ENCODE measurements at places on chromosomes 2 and 18.

- no peak for DNase-seq
These were observed 6.9 kb downstream of the DCTN1 start for GRCh38 chr2:74373221-74373676.

GRCh38 chr2:133655610-133656009 is 87.3 kb upstream of the NCKAP5 start:
- no peak for DNase-seq

GRCh38 chr2:142849820-142850219 is 27.6 kb upstream of the KYNU start:
- DNase-seq, result no peak

DNA sequence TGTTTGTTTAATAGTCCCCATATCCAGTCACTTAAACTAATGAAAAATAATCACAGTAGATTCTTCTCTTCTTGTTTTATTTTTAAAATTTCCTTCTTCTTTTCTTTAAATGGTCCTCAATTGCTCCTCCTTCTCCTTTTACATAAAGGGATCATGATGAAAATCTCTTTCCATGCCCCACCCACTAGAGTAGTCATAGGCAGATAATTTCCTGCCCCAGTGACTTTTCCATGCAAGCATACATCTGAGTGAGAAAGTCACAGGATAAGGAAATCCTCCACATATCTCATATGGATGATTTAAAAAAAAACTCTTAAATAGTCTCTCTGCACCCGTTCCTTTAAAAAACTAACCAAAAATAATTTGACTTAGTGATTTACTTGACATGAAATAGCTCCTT is 552.3 kb upstream of the SETBP1 start:
- DNase-seq, result no peak

- no peak for DNase-seq
These were observed 552.0 kb downstream of the IRS1 start for GRCh38 chr2:226247289-226248275.

DNA sequence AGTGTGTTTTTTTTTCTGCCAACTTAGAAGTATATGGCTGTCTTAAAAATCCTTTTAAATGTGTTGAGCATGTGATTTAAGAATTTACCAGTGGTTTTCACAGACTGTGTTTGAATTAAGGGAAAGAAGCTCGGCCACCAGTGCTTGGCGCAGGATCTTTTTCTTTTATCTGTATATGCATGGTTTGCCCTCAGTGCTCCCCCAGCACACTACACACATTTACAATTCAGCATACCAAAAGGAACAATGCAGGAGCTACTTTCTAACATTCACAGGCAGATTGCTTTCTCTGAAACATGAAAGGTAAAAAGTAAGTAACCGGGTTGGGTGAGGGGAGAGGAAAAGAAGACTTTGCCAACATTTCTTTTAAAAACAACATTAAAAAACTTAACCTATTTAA is 3.9 kb downstream of the SALL3 start:
- no peak for DNase-seq

- no peak for DNase-seq
These were observed at the start of gene SCN9A for GRCh38 chr2:166375736-166376487. SCN9A (minus strand) TSS chr2:166375944; CDS start chr2:166311756, 64,188 bp downstream.

- DNase-seq, result no peak
These were observed 22.6 kb downstream of the CROCC2 start for GRCh38 chr2:240928476-240929363.

- no peak for DNase-seq
These were observed 2.3 kb upstream of the CHN1 start for GRCh38 chr2:175007510-175007909.

DNA sequence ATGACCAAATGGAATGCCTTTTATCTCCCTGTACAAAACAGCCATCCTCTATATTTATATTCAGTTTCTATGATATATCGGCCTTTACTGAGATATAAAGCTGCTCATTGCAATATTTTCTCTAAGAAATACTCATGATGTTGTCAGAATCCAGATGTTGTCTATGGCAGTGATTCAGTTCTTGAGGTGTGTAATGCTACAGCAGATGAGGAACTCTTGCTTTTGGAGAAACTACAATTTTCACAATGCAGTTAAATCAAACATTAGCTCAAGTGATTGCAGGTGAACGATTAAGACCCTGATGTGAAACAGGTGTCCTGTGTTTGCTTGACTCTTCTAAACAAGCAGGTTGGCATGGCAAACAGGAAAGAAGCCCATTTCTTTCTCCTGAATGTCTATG is 256.2 kb upstream of the CDH20 start:
- DNase-seq, result no peak

GRCh38 chr18:43680096-43680495 is 402.8 kb upstream of the SYT4 start:
- no peak for DNase-seq

- DNase-seq, result no peak
These were observed 12.2 kb upstream of the TPRKB start for GRCh38 chr2:73749314-73749713.

GRCh38 chr18:47345291-47345690 is 93.8 kb upstream of the SKOR2 start:
- DNase-seq, result no peak

All from stimulated activated CD4-positive, alpha-beta T cell treated with anti-CD3 and anti-CD28 coated beads, Interleukin-1b, Interleukin-23, amount 100 ng/mL, for 24 hours (primary cell).